ENCODE measurements at places on chromosomes 6 and 20. TPM values are rescaled to one million over a fixed set of nuclear protein-coding genes. Genes with fewer than 3 reads are reported as not detected.
A peak's percentile ranks its signal among the peaks of the same experiment; 100 is the strongest.

BNIP5 gene
- not detected for total RNA-seq

PCSK2 gene
- total RNA-seq: 1.9 TPM

DNA sequence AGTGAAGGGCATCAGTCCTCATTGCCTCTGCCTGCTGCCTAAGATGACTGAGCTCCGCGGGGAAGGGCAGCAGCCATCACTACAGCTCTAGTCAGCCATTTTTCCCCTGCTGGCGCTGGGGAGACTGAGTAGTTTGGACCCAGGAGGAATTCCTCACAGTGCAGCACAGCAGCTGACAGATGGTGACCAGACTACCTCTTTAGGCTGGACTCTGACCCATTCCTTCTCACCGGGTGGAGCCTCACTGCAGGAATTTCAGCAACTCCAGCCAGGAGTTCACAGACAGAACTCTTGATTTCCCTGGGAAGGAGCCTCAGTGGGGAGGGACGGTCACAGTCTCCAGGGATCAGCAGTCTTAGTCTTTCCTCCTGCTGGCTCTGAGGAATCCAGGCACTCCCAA lies 492.0 kb upstream of the MMS22L start:
- no peak for DNase-seq

GRCh38 chr6:31734821-31735406 lies 1.4 kb downstream of the CLIC1 start:
- DNase-seq: peak; percentile 56

DNA sequence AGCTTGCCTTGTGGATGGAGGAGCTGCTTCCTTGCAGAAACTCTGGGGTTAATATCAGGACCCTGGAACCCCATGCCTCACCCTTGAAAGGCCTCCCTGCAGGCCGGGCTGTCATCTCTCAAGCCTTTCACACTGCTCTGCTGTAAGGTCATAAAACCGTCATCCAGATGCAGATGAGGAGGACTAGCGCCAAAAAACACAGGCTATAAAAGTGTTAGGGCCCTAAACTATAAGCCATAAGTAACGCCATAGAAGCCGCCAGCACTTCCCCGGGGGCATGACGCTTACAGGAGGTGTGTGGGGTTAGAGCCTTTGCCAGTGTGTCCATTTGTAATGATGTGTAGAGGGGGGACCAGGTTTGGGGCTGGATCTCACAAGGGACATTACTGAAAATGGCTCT lies 47.6 kb downstream of the CDH4 start:
- DNase-seq: no peak

SLC26A8 gene
- total RNA-seq: 0.56 TPM

GSTA2 gene
- total RNA-seq: not detected

TMC2 gene
- total RNA-seq: not detected

- no peak for DNase-seq
Observed at GRCh38 chr6:98894810-98895209, 52.9 kb downstream of the FBXL4 start.

DNA sequence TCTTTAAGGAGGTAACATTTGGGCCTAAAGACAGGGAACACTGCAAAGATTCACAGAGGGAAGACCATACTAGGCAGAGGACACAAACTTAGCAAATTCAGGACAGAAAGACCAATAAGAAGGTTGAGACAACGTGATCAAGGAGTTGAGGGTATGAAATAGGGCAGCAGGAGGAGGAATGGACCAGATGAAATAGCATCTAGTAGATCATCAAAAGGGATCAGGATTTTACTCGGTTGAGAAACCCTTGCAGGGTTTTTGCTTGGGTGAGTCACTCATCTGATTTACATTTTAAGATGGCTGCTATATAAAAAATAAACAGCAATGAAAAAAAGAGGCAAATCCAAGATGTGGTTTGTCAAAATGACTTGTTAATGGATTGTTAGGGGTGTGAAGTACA lies 4.7 kb downstream of the BCLAF1 start:
- no peak for DNase-seq

GRCh38 chr6:30837870-30838269 lies 46.4 kb upstream of the DDR1 start:
- DNase-seq: no peak

F13A1 gene
- total RNA-seq: 1.5 TPM

GRCh38 chr20:40667503-40667902 lies 21.5 kb downstream of the MAFB start:
- no peak for DNase-seq

- no peak for DNase-seq
Observed at GRCh38 chr6:3612341-3613041, 139.0 kb downstream of the PXDC1 start.

DNA sequence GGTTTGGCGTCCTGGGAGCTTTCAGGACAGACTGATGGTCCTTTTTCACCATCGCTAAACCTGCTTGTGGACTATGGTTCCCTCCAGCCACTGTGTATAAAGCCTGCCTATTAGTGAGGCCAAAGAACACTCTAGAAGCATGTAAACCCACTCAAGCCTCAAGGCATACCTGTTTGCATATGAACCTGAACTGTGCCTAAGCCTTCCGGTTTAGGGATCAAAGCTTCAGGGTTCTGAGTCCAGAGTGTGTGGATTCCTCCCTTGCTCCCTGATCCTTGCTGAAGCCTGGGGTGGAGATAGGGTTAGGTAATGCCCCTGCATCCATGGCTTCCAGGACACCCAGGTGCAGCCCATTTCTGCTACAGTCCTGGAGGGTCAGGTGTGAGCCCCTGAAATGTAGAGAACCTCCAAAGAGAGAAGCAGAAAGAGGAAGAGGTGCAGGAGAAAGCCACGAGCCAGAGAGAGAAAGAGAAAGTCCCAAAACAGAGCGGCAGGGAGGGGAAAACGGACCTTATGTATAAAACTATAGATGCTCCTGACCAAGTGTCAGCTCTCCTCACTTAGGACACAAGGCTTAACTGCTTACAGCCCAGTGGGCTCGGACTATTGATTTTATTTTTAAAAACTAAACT lies 93.3 kb downstream of the SCML4 start:
- DNase-seq: no peak

- DNase-seq: no peak
Observed at GRCh38 chr6:131897050-131897435, 54.1 kb downstream of the CCN2 start.

- DNase-seq: peak; percentile 73
Observed at GRCh38 chr20:1764136-1765033, 106.8 kb upstream of the SIRPG start.

DNA sequence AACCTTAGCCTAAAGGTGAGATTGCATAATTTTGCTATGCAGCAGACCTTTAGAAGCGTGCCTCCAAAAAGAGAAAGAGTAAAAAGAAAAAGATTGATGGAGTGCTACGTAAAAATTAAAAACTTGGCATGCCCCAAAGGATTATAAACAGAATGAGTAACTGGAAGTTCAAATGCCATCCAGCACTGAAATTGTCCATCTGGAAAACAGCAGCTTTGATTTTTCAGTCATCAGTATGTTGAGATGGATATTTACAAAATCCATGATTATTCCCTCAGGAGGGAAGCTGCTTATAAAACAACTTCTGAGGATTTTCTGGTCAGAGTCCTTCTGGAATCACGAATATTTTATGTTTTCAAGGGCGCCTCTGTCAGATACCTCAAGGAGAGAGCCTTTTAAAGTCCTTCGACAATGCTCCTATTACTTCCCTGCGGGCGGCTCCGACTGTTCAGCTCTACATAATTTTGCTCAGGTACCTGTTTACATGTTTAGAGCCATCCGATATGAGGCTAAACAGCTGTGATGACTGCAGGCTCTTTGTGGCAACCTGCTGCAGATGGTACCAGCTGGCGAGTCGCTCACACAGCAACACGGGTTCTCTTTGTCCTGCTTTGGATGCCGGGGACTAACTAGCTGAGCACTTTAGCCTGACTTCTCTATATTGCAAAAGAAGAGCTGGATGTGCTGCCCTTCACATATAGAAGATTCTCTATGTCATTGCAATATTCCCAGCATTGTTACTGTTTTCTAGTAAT lies 83.3 kb downstream of the RCAN2 start:
- DNase-seq: no peak

GRCh38 chr20:752291-752690 lies 16.0 kb downstream of the SLC52A3 start:
- DNase-seq: no peak

- peak; percentile 52 for DNase-seq
Observed at GRCh38 chr20:35767683-35768481, 3.9 kb upstream of the PHF20 start.

GRCh38 chr6:153038378-153039057 lies 36.0 kb upstream of the MTRF1L start:
- no peak for DNase-seq

SLC17A3 gene
- not detected for total RNA-seq

- DNase-seq: no peak
Observed at GRCh38 chr20:3794701-3795420, 1.2 kb upstream of the CDC25B start.

GRCh38 chr20:6040540-6040939 lies 13.3 kb downstream of the LRRN4 start:
- no peak for DNase-seq

GRCh38 chr6:130882370-130882769 lies 55.2 kb downstream of the SMLR1 start:
- no peak for DNase-seq

CCN6 gene
- total RNA-seq: not detected

DNA sequence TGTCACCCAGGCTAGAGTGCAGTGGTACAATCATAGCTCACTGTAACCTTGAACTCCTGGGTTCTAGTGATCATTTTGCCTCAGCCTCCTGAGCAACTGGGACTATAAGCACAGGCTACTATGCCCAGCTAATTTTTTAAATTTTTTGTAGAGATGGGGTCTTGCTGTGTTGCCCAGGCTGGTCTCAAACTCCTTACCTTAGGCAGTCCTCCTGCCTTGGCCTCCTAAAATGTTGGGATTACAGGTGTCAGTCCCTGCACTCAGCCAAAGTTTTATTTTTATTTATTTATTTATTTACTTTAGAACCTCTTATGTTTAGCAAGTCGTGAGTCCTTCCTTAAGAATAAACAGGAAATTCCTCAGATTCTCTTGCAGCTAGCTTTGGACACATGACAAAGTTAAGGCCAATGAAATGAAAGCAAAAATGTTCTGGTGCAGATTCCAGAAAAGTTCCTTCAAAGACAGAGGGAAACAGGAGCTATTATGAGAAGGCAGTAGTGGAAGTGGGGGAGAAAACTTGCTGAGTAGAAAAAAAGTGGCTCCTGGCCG lies 19.1 kb downstream of the PIM1 start:
- no peak for DNase-seq

GRCh38 chr6:20223141-20223540 lies 10.9 kb upstream of the MBOAT1 start:
- no peak for DNase-seq

DNA sequence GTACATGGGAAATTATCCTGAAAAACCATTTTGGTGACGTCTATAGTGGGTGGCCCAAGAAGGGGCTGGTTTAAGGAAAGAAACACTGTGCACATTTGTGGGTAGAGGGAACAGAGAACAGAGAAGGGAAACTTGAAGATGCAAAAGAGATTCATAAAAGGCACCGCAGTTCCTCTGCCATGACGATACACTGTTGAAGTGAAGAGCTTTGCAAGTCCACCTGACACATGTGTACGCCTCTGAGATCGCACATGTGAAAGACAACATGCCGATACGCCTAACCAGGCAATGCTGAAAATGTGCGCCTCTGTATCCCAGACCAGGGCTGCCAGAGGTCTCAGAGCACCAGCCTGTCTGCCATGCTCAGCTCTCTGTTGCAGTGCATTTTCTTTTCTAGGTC lies 180.9 kb downstream of the KIF16B start:
- DNase-seq: no peak

DNA sequence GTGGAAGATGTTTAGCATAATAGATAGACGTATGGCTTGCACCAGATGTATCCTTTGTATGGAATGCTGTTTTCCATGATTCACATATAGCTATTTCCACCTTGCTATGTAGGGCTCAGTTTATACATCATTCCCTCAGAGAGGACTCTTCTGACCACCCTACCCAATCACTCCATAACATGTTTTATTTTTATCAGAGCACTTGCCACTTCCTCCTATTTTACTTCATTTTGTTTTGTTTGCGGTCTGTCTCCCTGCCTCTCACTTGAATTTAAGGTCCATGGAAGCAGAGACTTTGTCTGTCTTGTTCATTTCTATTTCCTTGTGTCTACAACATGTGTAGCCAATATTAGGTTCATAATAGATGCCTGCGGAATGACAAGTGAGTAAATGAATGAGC lies 266.9 kb upstream of the CITED2 start:
- DNase-seq: no peak

All from H1 (cell line).